ENCODE measurements at places on chromosomes 2 and 18.

- DNase-seq, result no peak
Measured at GRCh38 chr2:12855508-12855907, 138.8 kb downstream of the TRIB2 start.

DNA sequence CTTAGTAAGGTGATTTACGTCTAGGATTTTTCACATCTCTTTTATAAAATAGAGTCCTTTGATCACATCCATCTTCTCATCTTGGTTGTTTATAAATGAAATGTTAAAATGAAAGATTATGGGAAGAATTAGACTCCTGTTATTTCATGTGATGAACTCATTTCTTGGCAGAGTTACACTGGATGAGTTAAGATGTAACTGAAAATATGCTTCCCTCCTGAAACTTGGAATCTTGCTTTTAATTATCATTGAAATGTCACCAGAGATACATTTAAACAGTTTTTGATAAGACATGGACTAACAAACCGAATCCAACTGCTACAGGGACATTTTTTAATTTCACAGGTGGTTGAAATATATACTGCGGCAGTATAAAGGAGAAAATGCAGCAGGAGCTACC, 274.0 kb downstream of the DLGAP1 start:
- DNase-seq, result no peak

DNA sequence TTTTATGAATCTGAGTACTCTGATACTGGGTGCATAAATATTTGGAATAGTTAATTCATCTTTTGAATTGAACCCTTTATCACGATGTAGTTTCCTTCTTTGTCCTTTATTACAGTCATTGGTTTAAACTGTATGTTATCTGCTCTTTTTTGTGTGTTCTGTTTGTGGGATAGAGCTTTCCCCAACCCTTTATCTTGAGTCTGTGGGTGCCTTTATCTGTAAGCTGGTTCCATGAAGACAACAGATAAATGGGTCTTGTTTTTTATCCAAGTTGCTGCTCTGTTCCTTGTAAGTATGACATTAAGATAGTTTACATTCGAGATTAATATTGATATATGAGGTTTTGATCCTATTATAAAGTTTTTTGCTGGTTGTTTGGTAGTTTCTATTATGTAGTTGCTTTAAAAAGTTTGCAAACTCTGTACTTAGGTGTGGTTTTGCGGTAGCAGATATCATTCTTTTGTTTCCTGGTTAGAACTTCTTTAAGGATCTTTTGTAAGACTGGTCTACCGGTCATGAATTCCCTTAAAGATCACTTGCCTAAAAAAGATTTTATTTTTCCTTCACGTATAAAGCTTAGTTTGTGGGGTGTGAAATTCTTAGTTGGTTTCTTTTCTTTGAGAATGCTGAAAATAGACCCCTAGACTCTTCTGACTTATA, 1451.3 kb upstream of the SLC39A10 start:
- no peak for DNase-seq

GRCh38 chr2:102283996-102284395, 27.4 kb upstream of the IL1RL1 start:
- no peak for DNase-seq

DNA sequence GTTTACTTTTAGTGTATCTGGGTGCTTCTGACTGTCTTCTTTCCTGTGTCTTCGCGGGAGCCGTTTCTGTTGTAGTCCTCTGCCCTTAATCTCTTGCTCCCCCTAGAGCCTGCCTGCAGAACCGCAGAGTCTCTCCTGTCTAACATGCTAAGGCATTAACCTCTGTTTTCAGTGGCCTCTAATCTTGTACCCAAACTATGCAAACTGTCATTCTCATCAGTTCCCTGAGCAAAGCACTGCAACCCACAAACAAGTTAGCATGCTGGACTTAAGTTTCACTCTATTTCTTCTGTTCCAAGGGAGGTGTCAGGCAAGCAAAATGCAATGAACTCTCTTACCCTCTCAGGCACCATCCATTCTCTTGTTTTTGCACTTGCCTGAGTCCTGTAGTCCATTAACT, 138.4 kb downstream of the OTX1 start:
- peak; percentile 65 for DNase-seq

- DNase-seq, result no peak
Measured at GRCh38 chr2:191374366-191374765, 129.2 kb downstream of the MYO1B start.

All from NB4 (cell line).